ENCODE measurements at places on chromosomes 1 and 21.

DNA sequence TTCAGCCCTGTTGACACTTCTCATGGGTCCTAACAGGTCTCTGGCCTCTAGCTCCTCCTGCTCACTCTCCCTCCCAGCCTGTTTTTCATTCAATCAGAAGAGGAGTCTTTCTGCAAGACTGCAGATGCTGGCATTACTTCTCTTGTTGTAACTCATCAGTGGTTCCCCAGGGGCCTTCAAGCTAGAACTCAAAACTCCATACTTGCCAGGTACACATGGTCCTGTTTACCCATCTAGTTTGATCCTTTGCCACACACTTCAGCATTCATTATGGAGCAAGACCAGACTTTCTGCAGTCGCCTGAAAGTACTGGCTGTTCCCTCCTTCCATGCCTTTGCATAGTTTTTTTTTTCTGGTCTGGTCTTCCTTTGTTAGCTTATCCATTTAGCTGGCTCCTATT, 47.9 kb downstream of the SERBP1 start:
- DNase-seq = no peak

DNA sequence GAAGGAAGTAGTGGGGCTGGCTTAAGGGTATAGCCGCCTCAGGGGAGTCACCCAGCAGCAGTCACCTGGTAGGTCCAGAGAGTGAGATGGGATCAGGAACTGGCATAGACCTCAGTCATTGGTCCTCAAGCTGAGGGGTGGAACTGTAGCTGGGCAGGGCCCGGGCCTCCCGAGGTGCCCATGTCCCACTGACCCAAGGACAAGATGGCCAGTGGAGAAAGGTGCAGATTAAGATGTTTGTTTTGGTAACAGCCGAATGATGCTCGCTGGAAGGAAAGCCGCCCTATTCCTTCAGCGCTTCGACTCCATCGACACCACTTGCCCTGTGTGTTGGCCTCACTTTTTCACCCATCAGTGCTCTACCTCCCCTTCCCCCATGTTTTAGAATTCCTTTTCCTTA, 16.4 kb downstream of the COL9A2 start:
- no peak for DNase-seq

DNA sequence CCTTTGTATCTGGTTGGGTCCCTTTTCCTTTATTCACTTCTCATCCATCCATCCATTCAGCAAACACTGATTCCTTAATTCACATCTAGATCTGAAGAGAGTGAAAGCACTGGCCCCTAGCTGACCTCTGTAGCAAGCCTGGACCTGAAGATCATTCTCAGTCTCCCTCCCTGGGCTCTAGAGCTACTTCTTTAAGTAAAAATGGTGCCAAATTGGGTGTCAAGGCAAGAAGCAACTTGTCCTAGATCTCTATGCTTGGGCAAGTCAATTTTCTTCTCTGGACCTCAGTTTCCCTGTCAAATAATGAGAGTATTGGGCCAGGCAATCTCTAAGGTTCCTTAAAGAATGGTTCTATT, 36.1 kb downstream of the PLXNA2 start:
- no peak for DNase-seq

DNA sequence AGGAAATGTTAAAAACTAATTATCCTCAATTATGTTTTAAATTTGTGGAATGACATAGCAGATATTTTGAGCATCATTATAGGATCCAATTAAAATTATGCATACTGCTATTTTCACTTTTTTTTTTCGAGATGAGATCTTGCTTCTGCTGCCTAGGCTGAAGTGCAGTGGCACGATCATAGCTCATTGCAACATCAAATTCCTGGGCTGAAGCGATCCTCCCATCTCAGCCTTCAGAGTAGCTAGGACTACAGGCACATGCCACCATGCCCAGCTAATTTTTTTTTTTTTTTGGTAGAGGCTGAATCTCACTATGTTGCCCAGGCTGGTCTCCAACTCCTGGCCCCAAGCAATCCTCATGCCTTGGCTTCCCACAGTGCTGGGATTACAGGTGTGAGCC, 11.3 kb upstream of the SLC1A7 start:
- no peak for DNase-seq

GRCh38 chr1:175127565-175127964, 59.9 kb downstream of the TNN start:
- no peak for DNase-seq

- no peak for DNase-seq
Observed at GRCh38 chr1:205189131-205189530, 22.4 kb downstream of the DSTYK start.

DNA sequence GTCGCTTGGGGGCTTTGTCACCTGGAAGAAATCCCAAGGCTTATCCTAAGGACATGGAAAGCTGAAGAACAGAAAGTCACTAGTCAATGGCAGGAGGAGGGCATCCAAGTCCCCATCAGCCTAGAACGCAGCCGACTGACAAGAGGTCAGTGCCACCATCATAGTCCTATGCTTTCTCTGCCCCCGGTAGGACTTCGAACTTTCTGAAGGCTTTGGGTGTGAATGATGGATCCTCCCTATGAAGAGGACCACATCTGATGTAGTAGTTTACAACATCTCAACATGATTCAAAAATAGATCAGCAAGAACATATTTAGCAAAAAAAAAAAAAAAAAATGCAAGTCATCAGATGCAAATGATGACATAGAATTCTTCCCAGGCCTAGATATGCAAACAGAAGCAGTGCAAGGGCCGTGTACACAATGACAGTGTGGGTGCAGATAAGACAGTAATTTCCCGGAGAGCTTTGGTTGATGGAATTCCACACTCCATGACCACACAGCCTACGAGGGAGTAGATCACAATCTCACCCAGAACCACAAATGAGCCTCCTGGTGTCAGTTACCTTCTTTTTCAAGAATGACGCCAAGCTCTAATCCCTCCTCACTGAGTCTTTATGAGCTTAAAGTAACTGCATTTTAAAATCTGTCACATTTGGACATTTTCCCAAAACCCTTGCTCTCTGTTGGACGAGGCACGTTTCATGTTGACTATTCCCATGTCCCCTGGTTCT, 88.2 kb downstream of the PSMG1 start:
- DNase-seq = no peak

DNA sequence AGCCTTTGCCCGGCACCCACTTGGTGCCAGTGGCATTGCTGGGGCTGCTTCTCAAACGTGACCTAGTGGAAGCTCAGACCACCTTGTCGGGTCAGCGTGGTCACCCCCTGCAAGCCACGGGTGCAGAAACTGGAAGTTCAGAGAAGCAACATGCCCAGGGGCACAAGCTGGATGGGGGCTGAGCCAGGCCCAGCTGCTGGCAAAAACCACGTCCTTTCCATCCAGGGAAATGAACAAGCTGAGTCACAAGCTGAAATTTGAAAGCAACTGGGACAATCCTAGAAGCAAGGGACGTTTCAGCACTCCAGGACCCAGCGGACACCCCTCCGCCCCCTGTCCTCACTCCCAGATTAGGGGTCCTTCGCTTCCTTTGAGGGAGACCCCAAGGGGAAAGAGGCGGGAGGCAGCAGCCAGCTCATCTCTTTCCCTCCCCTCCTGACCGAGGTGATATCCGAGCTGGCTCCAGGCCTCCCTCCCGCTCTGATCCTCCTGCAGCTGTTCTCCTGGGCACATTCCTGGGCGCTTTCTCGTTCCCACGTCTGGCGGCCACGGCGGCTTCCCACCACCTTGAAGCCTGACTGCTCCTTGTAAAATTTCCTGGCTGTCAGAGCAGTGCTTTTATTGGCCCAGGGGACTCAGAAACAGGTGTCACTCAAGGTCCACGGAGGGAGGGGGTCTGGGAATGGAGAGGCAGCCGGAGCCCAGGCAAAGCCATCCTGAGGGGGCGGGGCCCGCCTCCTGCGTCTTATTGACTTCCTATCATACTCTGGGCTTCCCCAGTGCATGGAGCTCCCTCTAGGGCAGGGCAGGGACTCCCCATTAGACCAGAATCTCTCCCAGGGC, 62.8 kb downstream of the PAX7 start:
- no peak for DNase-seq

- DNase-seq = no peak
Observed at GRCh38 chr1:116587501-116588227, 16.8 kb upstream of the CD58 start.

GRCh38 chr1:29878501-29878900, 642.2 kb downstream of the PTPRU start:
- DNase-seq = no peak

DNA sequence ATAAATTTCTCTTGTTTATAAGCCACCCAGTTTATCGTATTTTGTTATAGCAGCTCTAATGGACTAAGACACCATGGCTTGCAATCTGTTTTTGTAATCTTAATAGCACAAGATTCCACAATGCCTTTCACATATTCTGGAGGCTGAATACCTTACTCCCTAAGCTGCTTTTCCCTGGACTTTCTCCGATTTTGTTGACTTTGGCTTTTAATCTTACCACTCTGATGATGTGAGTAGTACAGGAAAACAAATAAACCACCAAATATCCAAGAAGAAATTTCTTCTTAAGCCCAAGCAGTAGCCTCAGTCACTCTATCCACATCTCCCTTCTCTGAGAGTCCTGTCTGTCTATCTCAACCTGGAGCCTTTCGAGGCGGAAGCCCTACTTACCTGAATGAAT, 838.6 kb downstream of the LTN1 start:
- DNase-seq = no peak

GRCh38 chr21:34688145-34688544, 19.4 kb downstream of the CLIC6 start:
- no peak for DNase-seq

- DNase-seq = no peak
Observed at GRCh38 chr1:6080469-6080868, 34.8 kb downstream of the KCNAB2 start.

DNA sequence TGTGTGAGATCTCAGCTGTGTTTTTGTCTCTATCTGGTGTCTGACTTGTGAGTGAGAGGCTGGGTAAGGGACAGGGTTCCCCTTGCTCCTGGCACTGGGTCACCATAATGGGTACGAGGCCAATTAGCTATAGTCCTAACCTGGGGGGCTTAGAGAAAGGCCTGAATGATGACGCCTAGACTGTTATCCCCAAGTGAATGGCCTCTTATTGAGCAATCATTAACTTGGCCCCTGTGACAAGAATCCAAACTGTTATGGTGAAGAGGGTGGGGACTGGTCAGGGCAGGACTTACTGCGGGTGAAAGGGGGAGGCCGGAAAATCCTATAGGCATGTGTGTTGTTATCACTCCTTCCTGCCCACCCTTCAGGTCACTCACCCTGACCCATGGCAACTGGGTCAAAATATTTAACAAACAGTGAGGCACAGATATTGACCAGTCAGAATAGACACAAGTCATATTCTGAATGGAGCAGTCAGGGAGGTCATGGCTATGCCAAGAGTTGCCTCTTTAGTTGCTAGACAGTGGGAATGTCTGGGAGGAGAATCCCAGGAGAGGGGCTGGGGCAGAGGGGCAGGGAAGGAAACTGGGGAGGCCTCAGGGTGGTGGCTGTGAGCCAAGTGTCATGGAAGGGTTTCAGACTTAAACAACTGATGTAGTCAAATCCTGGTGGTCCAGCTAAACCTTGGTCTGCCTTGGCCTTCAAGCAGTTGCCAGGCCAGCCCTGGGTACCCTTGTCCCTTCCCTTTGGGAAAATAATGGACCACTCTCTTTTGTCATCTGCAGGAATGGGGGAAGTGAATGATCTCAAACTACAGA, 3.2 kb downstream of the NR0B2 start:
- no peak for DNase-seq

- no peak for DNase-seq
Observed at GRCh38 chr1:180267211-180267561, 37.1 kb downstream of the LHX4 start.

DNA sequence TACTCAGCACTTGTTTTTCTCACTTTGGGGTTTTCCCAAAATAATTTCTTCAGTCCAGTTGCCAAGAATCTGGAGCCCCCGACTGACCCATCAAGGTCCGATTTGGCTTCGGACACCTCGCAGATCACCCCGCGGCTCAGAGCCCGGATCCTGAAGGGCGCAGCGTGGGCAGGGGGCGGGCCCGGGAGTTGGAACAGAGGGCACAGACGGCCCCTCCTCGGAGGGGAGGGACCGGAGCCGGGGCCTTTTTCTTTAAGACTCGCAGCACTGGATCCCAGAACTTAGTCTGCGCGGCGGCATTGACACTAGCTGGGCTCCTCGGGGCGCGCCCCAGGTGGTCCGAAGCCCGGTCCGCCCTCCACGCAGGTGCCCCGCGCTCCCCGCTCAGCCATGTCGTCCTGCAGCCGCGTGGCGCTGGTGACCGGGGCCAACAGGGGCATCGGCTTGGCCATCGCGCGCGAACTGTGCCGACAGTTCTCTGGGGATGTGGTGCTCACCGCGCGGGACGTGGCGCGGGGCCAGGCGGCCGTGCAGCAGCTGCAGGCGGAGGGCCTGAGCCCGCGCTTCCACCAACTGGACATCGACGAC, at the start of gene CBR3:
Gene CBR3 (plus strand): TSS at position 277 of the 588 bp plus-strand sequence. CDS start 114 bp downstream, at position 391.
- DNase-seq = no peak

DNA sequence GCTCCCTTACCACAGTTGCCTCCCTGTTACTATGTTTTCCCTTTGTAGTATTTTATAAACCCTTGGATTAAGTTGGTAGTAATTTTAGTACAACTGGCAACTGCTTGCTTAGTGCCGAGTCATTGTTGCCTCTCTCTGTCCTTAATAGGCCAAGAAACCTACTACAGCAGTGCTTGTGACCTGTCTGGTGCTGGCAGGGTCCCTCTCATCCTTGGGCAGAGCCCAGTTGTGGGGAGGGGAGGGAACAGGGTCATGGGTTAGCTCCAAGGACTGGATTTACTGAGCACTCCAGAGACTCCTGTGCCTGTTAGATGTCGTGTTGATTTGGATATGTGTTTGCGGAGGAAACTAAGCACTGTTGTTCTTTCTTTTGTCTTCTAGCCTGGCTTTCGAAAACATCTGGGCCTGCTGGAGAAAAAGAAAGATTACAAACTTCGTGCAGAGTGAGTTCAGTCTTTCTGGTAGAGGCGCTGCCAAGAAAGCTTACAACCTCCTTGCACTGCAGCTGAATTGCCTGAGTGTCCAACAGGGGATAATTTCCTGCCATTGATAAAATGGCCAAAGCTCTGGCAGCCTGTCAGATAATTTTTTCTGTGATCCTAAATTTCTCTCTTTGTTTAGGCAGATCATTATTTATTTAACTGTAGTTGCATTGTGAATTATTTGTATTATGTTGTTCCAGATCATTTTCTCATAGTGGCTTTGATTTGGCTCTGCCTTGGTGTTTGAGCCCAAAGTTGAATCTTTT, 3.6 kb downstream of the UTP11 start:
- DNase-seq = no peak

DNA sequence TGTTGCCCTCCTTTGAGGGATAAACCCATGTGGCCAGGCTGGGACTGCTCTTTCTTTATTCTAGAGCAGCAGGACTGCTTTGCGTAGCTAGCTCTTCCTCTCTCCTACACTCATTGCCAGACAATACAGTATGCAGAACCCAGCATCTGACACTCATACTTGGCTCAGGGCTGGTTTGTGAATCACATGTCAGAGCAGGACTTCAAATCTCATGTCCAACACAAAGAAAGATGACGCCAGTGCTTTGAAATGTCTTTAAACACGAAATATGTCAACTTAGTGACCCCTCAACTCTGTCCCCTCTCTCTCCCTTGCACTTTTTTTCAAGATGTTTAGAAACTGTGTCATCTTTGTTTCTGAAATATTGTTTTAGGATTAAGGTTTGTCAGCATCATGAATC, 135.0 kb downstream of the TGFB2 start:
- no peak for DNase-seq

- no peak for DNase-seq
Observed at GRCh38 chr1:5029136-5029535, 374.7 kb downstream of the AJAP1 start.
